ENCODE measurements at places on chromosomes 1 and 21. TPM values are rescaled to one million over a fixed set of nuclear protein-coding genes. Genes with fewer than 3 reads are reported as not detected.

DNA sequence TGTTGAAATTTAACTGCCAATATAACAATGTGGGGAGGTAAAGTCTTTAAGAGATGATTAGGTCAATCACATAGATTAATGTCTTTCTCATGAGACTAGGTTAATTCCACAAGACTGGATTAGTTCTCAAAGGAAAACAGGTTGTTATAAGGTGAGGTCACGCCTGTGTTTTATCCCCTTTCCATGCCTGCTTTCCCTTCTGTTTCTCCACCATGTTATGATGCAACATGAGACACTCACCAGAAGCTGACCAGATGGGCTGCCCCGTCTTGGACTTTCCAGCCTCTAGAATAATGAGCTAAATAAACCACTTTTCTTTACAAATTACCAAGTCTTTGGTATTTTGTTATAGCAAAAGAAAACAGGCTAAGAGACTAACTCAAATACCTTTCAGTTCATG lies 70.8 kb downstream of the DDAH1 start:
- no peak for DNase-seq

DNA sequence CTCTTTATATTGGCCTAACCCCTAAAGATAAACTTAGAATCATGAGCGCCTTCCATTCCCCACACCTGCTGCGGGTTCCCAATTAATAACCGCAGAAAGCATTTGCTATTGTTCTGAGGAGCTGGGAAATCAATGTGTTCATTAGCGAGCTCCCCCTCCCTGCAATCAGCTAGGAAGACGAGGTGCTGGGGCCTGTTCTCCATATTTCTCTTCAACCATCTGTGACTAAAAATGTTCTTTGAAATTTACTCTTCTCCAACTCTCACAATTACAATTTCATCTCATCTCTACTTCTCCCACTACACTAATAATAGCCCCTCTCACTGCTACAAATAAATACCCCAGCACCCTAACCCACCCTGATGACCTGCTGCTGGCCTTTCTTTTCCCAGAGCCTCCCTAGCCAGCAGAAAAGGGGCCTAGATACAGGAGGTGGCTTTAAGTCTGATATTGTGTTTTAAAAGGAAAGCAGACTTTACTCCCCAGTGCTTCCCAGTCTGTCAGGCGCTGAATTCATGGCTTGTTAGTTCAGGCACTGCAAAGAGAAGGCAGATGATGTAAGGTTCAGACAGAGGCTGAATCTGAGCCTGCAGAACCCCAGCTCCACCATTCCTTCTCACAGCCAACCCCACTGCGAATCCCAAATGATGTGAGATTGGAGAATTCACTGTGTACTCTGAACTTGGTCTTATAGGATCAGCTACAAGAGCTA lies 477.5 kb upstream of the DAB1 start:
- no peak for DNase-seq

DNA sequence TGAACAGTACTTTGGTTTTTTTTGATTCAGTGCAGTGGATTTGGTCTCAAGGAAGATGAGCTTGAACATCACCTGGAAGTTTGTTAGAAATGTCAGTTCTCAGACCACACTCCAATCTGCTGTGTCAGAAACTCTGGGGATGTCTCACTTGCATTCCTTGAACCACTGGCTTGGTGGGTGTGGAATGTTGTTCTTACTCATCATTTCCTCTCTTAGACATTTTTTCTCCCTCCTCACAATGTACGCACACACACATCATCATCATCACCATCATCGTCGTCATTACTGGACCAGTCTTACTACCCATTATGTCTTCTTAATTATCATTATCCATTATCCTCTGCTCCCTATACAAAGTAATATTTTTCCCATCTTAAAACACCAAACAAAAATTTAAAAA lies 91.9 kb upstream of the KCNK2 start:
- no peak for DNase-seq

DNA sequence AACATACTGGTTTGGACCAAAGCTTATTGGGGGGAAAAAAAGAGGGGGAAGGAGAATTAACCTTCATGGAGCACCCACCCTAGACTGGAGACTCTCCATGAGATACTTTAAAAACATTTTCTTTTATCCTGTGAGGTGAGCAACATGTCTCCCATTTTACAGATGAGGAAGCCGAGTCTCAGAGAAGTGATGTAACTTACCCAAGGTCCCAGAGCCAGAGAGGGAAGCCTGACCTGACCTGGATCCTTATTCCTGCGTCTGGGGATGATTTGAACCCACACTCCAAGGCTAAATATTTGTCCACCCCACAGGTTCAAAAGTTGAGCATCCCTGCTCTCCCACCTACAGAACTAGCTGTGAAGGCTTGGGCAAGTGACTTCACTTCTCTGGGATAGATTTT lies 137.9 kb upstream of the JUN start:
- no peak for DNase-seq

GRCh38 chr1:8980656-8981055 lies 35.0 kb downstream of the CA6 start:
- no peak for DNase-seq

DNA sequence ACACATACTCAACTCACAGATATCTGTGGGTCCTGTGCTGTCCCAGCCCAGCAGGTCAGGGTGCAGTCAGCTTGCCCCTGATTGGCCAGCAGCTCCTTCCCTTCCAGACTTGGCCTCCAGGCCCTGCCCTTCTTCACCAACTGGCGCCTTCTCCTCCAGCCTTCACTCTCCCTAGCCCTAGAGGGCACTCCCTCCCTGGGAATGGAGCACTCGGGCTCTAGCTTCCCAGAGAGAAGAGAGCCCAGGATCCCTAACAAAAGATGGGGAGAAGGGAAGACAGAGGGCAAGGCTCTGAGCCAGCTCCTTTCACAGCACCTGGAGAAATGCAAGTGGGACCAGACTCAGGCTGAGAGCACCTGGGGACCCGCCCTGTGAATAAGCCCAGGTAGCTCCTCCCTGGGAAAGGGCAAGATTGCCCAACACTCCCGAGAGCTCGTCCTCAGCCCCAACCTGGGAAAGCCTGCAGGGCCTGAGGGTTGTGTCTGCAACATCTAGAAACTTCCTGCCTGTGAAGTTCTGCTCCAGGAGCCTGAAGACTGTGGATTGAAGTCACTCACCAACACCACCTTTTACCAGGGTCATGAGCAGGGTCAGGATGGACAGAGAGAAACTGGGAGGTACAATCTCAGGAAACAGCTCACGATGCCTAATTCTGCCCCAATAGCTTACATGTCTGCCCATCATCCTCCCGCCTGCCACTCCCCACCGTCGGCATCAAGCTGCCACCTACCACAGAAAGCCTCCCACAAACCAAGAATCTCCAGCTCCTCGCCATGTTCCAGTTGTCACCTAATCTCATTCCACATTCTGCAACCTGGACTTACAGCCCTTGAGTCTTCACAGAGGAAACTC lies at the start of gene PGLYRP4:
Gene PGLYRP4 (minus strand): TSS at position 331 of the 852 bp plus-strand sequence. CDS start 909 bp downstream, outside the sequence.
- DNase-seq: no peak

DNA sequence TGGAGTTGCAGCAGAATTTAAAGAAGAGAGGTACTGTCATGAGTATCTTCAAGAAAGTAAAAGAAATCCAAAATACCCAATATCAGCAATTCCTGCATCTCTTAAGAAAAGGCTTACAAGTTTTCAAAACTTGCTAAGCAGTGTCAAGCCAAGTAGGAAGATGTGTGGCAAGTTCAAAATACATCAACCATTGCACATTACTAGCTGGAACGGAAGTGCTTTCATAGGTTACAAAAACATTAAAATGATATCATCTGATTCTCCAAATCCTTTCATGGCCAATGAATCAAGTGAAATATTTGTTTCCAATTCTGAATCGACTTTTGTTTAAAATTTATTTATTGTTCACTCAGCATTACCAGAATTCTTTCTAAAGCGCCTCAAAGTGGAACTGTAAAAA lies 5.7 kb upstream of the ABCA4 start:
- DNase-seq: no peak

DNA sequence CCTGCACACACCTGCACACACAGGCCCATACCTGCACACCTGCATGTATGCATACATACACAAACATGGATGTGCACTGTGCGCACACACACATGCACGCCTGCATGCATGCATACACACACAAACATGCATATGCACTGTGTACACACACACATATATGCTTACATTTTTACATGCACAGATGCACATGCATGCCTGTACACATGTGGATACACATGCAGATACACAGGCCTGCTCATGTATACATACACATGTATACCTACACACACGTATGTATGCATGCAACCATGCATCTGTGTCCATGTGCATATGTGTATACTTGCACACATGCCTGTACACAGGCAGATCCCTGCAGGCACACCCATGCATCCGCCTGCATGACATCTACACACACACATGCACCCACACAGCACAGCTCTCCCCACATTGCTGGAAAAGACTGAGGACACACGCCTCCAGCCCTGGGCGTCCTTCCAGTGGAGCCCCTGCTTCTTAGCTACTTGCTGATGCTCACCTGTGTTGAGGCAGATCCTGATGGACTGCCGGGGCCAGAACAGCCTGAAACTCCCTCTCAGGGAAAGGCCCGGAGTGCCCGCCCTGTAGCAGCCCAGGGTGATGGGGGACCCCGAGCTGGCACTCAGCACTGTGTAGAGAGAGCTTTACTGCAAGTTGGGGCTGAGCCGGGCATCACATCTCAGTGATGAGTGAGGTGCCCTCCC lies 28.6 kb downstream of the KRTAP10-1 start:
- no peak for DNase-seq

GRCh38 chr1:54301497-54301896 lies 101.5 kb downstream of the MRPL37 start:
- DNase-seq: no peak

DNA sequence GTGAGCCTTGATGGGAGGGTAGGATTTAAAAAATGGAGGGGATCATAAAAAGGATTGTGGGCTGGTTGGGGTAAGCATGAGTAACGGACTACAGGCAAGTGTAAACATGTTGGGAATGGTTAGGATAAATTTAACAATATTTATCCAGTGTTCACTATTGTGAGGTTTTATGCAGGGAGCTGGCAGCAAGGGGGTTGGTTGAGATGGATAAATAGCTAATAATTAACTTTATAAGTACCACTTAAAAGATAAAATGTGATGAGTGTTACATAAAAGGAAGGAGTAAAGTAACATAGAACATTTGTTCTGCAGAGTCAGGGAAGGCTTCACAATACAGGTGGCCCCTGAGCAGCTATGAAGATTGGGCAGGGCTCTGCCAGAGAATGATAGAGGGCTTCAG lies 109.0 kb downstream of the NGF start:
- no peak for DNase-seq

GRCh38 chr1:14352897-14353296 lies 245.6 kb upstream of the KAZN start:
- no peak for DNase-seq

DNA sequence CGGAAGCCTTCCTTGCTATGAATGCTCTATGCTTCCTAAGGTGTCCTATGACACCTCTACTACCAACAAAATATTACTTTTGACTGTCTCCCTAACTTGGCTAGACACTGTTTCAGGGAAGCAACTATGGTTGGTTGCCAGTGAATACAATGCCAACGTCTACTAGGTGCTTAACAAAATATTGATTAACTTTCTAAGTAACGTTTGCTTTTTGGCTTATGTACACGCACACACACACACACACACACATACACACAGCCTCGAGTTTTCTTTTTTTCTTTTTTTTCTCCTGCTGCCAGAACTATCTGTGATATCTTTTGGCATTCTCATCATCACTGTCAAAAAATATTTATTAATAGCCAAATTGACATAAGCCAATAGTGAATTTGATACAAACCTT lies 864.0 kb downstream of the PLA2G4A start:
- no peak for DNase-seq

The BNIPL gene
- total RNA-seq: 0.47 TPM

The AXDND1 gene
- total RNA-seq: not detected

The CLDN17 gene
- total RNA-seq: not detected

The LEPR gene
- total RNA-seq: 7.1 TPM

The TTC34 gene
- 0.91 TPM for total RNA-seq

The CFHR4 gene
- total RNA-seq: not detected

Data from left ventricle myocardium inferior (tissue), 1 donor.